Activated CD4-positive, alpha-beta T cell treated with anti-CD3 and anti-CD28 coated beads for 36 hours (primary cell): ENCODE measurements at places on chromosomes 16 and 17. TPM values are rescaled to one million over a fixed set of nuclear protein-coding genes. Genes with fewer than 3 reads are reported as not detected.

Gene KRT27
- not detected for total RNA-seq

Gene CD300LG
- total RNA-seq, result not detected

Gene CD300A
- 5.8 TPM for total RNA-seq

Gene RAB11FIP4
- 41.4 TPM for total RNA-seq

Gene USP43
- 0.33 TPM for total RNA-seq

Gene BCO1
- not detected for total RNA-seq

Gene PPP1R1B
- 0.18 TPM for total RNA-seq

Gene ITGAL
- total RNA-seq, result 222 TPM

Gene NFATC2IP
- 69.2 TPM for total RNA-seq

Gene MYCBPAP
- 1.8 TPM for total RNA-seq

Gene FBXL20
- 18.9 TPM for total RNA-seq

Gene CCL8
- total RNA-seq, result not detected
